ENCODE measurements at places on chromosomes 7 and 10.

GRCh38 chr7:114085313-114085591 lies 166.4 kb upstream of the PPP1R3A start:
- no peak for DNase-seq

GRCh38 chr7:52462474-52462873 lies 573.0 kb upstream of the POM121L12 start:
- no peak for DNase-seq

DNA sequence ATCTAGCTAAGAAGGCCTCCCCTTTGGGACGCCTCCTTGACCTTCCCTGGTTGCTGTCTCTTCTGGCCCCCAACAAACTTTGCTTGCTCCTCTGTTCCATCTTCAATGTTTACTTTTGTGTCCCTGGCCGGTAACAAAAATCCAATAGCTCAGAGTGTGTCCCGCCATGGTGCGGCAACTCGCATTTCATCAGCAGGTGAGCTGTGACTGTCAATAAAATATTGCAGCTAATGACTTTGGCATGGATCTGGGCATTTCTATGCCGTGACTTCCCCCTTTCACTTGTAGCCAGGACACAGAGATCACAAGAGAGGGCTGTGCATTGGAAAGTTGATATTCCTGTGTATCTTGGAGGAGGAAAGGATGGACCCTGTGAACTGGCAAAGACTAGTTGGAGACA lies 317.6 kb downstream of the RPS24 start:
- DNase-seq, result no peak

DNA sequence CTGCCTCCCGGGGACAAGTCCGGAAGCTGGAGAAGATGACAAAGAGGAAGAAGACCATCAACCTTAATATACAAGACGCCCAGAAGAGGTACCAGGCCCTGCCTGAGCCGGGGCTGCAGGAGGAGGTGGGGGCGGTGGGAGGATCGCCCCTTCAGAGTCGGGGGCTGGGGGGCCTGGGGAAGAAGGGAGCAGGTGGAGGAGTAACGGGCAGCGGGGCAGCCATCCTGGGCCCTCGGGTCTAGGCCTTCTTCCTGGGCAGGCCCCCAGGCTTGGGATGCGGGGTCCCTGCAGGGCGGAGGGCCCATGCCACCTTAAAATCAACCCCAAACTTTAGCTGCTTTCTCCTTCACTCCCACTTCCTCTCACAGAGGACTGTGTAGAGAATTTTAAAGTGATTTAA lies 523 bp downstream of the ANKRD30A start:
- no peak for DNase-seq

DNA sequence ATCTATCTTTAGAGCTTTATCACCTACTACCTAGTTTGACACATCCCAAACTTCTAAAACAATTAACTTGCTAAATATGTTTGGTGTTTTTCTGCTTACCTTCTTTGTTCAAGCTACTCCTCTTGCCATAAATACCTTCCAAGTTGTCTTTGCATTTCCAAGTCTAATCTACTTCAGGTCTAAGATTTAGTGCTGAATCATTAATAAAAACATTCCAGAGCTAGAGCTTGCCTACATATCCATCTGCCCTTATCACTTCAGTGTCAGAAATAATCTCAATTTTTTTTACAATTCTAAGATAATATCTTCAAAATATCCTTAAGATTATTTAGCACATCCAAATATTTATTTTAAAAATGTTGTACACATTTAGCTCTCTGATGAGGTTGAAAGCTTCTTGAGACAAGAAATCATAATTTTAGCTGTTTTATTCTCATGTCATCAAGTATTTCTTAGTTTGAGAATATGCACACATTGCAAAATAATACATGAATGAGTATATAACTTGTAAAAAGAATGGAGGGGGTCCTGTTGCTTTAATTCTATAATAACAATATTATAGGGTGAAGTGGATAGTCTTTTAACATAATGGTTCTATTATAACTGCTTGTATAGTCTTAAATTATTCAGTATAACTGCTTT lies 466.3 kb downstream of the SEMA3D start:
- DNase-seq, result no peak

DNA sequence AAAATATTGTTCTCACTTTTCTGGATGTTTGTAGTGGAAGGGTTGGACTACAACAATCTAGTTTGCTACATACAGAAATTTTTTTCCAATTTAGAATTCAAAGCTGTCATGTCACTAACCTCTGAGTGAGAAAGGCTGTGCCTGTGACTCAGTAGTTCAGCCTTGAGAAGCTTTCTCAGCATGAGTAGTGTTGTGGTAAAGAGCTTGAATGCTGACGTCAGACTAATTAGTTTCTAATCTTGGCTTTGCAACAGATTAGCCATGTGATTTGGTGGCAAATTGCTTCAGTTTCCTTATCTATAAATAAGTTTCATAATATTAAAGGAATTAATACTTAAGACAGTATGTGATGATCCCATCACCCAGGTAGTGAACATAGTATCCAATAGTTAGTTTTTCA lies 83.8 kb downstream of the ABCA13 start:
- no peak for DNase-seq

DNA sequence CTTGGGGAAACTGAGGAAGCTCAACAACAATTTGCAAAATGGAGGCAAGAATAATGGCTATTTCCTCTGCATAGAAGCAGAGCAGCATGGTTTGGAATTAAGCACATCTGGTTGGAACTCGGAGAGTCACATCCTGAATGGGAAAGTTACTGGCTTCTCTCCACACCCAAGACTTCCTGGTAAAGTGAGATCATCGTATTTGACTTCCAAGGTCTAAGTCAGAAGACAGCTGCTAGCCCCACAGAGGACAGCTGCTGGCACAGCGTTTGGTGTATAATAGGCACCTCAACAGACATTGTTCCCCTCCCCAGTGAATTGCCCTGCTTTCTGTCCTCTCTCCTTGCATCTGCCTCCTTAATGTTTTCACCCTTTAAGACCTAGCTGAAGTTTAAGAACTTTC lies 37.0 kb upstream of the NRF1 start:
- DNase-seq, result peak; percentile 58

GRCh38 chr10:107502229-107502985 lies 337.9 kb upstream of the SORCS1 start:
- no peak for DNase-seq

- peak; percentile 15 for DNase-seq
These were observed 4.6 kb downstream of the BRI3 start for GRCh38 chr7:98286093-98286539.

DNA sequence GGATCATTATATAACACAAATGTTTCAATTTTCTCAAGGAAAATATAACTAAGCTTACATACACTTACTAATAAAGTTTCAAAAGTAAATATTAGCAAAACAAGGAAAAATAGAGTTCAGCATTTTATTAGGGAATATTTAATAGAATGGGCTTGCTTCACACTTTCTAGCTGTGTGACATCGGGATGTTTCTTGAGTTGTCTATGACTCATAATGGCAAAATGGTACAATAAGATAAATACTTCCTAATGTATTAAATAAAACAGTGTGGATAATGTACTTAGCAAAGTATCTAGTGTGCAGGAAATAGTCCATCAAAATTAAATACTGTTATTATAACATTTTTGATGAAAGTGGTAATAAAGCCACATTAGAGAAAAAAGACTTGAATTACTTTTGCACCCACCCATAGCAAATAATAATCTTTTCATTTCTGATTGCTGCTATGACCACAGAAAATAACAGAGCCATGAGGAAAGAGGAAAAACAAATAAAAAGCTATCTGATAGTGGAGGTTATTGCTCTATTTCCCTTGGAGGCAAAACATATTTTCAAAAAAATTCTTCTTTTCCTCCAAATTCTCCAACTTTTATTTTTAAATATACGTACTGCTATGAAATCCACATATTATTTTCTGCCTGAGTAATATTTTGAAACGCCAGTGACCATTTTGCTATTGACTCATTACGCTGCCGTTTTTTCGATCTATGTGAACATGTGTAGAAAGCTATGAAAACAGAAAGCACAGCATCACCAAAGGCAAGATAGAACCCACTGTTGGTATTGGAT lies 272.9 kb upstream of the KLF6 start:
- no peak for DNase-seq

DNA sequence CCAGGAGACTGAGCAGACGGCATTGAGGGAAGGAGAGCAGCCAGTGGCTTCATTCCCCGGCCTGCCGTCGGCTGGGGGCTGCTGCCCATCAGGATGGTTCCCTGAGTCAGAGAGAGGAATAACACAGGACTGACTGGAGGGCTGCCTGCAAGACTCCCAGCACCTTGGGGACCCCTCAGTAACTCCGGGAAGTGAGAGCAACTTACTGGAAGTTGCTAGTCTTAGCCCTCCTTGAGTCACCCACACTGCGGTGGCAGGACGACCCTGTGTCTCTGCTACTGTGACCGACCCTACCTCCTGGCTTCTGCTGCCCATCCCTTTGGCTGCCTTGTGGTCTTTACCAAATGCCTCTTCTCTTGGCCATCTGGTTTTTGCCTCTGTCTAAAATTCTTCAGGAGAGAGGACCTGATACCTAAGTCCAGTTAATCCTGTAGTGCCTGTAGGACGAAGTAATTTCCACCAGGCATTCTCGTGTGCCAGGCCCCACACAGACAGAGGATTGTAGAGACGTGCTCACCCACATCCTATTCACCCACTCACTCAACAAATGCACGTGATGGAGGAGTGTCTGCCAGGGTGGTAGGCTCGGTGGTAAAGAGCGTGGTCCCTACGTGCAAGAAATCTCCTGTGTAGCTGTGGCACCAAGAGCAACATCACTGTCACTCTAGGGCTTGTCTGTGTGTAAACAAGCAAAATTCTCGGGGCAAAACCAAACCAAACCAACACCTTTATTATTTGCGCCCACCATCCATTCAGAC lies 156.5 kb downstream of the PRKCQ start:
- DNase-seq, result no peak

GRCh38 chr7:55473932-55474331 lies 98.4 kb downstream of the VOPP1 start:
- no peak for DNase-seq

DNA sequence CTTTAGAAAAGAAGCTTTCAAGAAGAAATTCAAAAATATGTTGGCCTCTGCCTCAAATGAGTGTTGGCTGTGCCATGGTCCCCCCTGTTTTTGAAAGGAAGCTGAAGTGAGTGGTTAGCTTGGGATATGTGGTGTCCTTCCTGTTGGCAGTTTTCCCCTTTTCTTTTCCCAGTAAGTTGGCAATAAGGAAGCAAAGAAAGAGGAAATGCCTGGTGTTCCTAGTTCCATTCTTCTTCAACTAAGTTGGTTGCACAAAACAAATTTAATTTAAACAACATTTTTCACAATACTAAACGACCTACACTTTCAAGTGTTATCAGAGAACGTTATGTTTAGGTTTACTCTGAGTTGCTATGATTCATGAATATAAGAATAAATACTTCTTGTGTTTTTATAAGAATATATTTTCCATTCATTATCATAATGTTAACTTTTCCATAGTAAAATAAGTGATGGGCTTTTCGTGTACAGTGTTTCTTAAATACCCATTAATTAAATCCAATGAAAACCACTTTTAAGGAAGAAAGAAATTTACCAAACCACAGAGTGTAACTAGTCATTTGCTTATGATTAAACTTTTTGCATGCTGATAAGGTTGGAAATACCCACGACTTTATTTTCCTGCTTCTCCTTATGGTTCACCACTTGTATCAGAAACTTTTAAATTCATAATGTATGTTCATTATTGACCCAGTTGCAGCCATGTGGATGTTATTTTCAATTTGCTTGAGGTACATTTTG lies 7.7 kb downstream of the HDAC9 start:
- no peak for DNase-seq

DNA sequence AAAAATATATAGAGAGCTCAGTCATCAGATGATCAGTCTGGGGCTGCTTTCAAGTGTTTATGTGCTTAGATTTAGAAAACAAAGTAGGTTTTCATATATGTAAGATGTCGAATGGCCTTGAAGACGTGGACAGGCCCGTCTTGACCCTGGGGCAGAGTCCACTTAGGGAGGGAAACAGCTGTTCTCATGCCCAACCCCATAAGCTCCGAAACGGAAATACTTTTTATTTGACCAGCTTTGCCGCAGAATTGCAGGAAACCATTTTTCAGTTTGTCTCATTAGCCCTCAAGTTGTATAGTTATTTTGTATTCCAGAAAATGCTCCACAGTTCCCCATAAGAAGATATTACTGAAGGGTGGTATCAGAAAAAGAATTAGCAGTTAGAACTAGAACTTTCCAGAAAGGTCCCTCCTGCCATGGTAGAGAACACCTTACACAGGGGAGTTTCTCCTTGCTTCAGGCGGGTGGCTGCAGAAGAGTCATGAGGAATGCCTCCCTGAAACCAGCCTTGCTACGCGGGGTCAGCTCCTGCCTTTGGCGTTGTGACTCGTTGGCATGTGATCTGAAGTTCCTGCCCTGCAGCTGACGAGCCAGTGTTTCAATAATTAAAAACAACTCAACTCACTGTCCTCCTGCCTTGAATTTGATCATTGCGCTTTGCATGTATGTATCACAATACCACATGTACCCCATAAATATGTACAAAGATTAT lies 192.7 kb downstream of the CELF2 start:
- DNase-seq, result no peak

GRCh38 chr10:69648461-69648860 lies 18.4 kb downstream of the FAM241B start:
- DNase-seq, result no peak

- no peak for DNase-seq
These were observed 4.7 kb upstream of the CREB5 start for GRCh38 chr7:28407651-28408050.

DNA sequence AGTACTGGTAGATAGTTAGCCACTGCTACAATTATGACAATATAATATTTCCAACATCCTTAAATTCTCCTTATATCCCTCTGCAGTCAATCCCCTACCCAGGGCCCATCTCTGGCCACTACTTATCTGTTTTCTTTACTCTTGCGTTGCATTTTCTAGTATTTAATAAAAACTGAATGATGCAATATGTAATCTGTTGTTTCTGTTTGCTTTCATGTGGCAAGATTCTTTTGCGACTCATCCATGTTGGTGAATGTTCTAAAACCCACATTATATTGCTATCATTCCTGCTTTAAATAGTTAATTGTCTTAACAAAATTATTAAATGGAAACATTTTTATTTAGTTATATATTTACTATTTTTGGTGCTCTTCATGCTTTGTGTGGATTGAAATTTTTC lies 338.5 kb downstream of the MDFIC start:
- no peak for DNase-seq

DNA sequence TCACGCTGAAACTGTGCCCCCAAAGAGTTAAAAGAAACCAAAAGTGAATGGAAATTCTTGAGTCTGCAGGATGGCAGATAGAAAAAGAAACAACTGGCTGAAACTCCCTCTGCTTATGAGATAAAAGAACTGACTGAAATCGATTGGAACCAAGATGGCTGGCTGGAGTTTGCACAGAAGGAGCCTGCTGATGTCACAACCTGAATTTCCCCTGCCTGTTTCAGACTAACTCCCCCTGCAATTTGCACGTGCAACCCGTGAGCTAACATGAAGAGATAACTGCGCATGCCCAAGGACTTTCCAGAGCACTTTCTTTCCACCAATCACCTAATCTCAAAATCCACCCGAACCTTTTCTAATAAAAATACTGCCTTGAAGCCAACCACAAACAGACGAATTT lies 435.5 kb downstream of the CALN1 start:
- no peak for DNase-seq

DNA sequence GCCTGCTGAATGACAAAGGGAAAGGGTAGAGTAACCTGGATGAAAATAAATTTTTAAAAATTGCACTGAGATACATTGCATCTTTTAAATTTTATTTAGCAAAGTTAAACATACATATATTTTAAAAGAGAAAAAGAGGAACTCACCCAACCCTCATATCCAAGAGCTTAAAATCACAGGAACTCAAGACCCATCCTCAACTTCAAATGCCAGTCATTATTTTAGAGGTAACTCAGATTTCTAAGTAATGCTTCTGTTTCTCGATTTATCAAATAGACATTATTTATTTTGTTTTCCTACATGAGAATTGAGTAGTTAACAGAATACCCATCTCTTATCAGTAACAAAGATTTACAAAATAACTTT lies 32.4 kb upstream of the KMT2E start:
- no peak for DNase-seq

Measured in muscle of arm (tissue), 14 donors.